Right hindlimb (tissue), 1 donor: ENCODE measurements at places on chromosomes 11 and 22.

DNA sequence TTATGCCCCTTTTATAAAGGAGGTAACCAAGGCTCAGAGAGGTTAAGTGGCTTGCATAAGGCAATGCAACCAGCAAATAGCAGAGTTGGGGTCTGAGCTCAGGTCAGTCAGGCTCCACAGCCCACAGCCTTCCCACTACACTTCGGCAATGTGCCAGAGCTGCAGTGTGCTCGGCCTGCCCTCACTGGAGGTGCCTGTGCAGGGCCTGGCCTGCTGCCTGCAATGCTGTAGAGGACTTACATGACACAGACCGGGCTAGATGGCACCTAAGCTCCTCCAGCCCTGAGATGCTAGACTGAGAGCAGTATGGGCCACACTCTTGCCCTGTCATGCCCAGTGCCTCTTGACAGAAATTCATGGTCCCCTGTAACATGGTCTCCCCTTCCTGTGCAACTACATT, 49.8 kb downstream of the SERPINH1 start:
- no peak for DNase-seq

- DNase-seq, result peak; percentile 76
Observed at GRCh38 chr11:132402071-132402684, 1031.8 kb downstream of the NTM start.

GRCh38 chr11:121228851-121229250, 63.7 kb upstream of the SC5D start:
- DNase-seq, result no peak

GRCh38 chr22:27022274-27022895, 365.0 kb downstream of the MIAT start:
- no peak for DNase-seq

DNA sequence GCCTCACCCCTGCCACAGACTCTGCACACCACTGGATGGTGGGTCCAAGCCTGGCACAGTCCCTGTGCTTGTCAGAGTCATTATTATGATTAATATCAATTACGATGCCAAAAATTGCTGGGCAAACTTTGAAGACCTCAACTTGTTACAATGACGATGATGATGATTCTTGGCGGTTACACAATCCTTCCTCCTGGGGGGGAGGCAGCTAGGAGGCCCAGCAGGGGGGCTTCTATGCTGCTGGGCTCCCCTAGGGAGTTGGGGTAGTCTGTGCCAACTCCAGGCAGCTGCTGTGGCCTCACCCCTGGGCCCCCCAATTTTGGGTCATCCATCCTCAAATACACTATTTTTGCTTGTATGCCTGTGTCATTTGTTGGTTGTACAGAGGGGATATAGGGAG, 12.0 kb downstream of the SLC35E4 start:
- DNase-seq, result no peak

GRCh38 chr22:50056214-50056972, 1.7 kb downstream of the TTLL8 start:
- DNase-seq, result peak; percentile 12

- no peak for DNase-seq
Observed at GRCh38 chr11:63874511-63874910, 35.6 kb downstream of the MARK2 start.

DNA sequence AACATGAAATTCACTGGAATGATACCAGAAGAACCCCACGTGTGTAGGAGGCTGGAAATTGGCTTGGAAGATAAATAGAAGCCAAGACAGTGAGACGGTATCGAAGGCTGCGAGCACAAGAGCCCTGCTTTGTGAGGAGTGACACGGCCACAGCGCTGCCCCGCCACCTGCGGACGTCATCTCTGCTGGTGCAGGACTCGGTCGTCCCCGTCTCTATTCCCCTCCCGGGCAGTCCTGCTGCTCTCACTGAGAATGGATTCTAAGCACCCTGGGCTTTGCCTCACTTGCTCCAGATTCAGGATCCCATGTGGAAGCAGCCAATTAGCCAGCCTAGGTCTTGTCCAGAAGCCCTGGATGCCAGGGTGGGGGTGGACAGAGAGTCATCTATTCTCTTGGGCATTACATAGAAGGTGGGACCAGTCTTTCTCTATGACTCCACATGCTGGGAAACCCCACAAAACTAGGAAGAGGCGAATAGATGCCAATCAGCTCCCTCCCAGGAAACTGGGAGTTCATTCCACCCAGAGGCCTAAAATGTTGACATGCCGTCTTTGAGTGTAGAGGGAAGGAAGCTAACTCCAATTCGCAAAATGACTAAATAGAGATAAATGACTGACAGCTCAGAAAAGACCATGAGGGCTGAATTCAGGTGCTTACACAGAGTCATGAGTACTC, 25.1 kb downstream of the APOL3 start:
- no peak for DNase-seq

- DNase-seq, result no peak
Observed at GRCh38 chr22:38138961-38139360, 28.5 kb upstream of the BAIAP2L2 start.

DNA sequence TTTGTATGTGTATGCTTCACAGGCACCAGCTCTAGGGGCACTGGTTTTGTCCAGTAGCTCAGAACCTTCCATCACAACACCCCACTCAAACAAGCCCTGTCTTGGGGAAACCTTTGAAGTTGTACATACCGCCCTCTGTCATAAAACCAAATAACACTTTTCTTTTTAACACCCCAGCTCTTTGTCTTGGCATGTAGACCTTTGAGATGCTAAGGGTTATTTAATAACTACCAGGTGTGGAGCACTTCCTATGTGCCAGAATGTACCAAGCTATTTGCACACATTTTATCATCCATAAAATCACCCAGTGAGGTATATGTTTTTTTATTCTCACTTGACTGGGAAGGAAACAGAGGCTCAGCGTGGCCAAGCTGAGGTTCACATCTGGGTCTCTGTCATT, 50.6 kb downstream of the CYB5R2 start:
- DNase-seq, result no peak
